ENCODE measurements at places on chromosomes 6 and 20.

DNA sequence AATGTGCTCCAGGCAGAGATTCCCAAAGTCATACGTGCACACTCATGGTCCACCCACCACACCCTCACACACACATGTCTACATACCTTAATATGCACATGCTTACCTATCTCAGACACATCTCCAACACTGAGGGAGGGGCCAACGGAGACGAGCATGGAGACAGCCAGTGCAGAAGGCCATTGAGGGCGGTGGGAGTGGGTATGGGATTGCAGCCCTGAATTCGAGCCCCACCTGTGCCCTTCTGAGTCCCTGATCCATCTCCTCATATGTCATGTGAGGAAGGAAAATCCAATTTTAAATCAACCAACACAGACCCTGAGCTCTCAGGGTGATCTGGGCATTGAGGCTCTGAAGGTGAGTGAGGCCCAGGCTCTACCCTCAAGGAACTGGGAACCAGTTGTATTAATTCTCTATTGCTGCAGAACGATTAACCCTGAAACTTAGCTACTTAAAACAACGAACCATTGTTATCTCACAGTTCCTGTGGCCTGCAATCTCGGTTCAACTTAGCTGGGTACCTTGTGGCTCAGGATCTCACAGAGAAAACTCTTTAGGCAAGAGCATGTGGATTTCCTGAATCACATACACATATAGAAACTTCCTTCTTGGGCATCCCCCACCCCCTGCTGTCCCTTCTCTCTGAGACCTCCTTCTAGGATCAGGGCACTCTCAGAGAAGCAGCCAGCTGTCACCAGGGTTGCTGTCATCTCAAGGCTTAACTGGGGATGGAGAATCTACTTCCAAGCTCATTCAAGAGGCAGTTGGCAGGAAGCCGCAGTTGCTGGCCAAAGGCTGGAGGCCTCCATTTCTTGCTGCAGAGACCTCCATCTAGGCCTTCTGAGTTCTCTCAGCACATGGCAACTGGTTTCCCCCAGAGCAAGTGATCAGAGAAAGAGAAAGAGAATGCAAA lies 28.3 kb downstream of the GLP1R start:
- DNase-seq, result no peak

- DNase-seq, result no peak
Observed at GRCh38 chr6:130780122-130780521, 47.1 kb upstream of the SMLR1 start.

- no peak for DNase-seq
Observed at GRCh38 chr6:114740547-114740946, 397.7 kb upstream of the HS3ST5 start.

DNA sequence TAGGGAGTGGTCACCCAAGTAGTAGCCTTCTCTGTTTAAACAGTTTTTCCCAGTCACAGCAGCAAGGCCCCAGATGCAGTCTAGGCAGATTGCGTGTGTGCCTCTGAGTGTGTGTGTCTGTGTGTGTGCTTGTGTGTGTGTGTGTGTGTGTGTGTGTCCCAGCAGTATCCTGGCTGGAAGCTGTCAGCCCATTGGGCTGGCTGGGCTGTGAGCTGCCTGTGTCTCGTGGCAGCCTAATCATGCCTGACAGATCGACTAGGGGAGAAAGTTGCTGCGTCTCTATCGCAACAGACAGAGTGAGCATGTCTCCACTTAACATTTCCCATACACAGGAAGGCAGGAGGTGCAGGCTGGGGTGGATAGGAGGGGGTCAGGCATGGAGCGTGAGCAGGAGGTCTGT lies 42.9 kb upstream of the LRFN2 start:
- no peak for DNase-seq

GRCh38 chr6:44542401-44543116 lies 155.1 kb downstream of the CDC5L start:
- DNase-seq, result no peak

DNA sequence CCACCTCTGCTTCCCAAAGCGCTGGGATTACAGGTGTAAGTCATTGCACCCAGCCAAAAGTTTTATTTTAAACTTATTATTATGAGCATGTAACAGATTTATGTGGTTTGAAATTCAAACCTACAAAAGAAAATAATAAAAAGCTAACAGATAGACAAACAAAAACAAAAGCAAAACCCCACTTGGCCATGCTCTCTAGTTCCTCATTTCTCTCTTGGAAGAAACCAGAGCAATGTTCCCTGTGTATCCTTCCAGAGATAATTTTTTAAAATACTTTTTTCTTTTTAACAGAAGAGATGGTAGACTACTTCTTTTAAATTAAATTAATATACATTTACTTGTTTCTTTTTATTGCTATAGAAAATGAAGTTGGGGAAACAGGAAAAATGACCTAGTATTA lies 28.0 kb upstream of the SLC17A3 start:
- DNase-seq, result no peak

DNA sequence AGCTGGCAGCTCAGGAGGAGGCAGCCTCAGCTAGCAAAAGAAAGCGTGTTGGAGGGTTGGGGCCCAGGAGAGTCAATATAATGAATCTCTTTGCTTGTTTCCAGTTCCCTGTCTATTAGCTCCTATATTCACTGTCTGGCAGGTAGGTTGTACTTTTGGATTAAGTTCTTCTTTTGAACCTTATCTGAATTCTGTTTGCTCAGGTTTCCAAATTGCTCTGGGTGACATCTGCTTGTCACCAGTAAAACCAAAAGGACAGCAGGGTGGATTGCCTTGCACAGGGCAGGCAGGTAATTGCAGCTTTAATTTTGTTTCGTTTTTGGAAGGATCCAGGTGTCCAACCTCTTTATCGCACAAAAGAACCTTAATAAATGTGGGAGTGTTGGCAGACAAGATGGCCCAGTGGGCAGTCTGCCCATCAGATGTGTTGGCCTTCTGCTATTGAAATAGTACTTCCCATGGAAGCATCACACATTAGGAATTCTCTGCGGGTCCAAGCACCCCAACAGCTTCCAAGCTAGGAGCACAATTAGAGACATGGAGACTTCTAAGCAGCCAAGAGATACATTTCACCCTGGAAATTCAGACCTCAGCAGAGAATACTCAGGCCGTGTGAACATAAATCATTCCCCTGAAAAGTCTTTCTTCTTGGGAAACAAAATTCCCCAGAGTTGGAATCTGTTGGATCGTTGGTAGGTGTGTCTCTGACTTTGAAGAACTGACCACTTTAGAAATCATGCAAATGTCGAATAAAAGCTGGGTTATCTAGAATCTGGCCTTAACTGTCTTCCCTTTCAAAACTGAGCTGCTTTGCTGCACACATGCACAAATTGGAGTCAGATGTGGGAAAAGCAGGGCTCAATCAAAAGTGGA lies 286.9 kb upstream of the BMP2 start:
- no peak for DNase-seq

- DNase-seq, result no peak
Observed at GRCh38 chr20:2299301-2299700, 3.5 kb downstream of the TGM3 start.

DNA sequence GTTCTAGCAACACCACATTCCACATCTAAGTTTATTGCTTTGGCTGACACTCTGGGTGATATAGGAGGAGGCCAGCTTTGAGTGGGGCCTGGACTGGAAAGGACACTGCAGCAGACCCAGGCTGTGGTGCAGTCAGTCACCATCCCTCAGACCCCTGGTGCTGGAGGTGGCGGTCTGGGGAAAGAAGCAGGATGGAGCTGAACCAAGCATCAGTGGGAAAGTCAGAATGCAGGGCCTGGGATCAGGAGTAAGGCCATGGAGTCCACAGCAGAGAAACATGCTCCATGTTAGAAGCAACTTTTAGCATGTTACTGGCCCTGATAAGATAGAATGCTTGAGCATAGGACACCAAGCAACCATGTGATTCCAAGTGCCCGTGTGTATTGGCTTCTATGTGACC lies 5.9 kb downstream of the HLA-A start:
- DNase-seq, result no peak

- no peak for DNase-seq
Observed at GRCh38 chr6:167208819-167209576, 51.2 kb upstream of the GPR31 start.

DNA sequence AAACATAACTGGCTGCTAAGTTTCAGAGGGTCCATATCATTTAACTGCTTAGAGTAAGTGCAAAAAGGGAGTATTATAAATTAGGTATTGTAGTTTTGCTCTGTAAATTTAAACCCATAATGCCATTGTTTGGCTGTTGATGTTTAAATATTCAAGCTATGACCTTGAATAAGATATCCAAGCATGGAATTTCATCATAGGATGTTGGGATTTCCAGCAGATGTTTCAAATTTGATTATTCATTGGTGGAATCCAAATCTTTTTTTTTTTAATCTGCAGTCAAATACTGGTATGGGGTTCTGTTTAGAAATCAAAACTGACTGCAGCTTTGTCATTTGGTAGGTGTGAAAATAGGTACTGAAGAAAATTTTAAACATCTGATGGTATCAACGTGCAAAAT lies 161.0 kb downstream of the KHDC1L start:
- DNase-seq, result no peak

DNA sequence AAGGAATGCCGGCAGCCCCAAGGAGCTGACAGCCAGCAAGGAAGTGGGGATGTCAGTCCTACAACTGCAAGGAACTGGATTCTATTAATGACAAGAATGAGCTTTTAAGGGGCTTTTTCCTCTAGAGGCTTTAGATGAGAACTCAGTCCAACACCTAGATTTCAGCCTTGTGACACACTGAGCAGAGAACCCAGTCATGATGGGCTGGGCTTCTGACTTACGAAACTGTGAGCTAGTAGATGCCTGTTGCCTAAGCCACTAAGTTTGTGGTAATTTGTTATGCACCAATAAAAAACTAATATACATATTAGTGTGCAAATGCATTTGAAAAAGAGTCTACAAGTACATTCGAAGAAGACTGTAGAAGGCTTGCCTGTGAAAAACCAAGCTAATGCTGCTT lies 263.3 kb downstream of the SOX4 start:
- DNase-seq, result no peak

GRCh38 chr6:37103169-37104039 lies 66.5 kb upstream of the PIM1 start:
- DNase-seq, result peak; percentile 92

DNA sequence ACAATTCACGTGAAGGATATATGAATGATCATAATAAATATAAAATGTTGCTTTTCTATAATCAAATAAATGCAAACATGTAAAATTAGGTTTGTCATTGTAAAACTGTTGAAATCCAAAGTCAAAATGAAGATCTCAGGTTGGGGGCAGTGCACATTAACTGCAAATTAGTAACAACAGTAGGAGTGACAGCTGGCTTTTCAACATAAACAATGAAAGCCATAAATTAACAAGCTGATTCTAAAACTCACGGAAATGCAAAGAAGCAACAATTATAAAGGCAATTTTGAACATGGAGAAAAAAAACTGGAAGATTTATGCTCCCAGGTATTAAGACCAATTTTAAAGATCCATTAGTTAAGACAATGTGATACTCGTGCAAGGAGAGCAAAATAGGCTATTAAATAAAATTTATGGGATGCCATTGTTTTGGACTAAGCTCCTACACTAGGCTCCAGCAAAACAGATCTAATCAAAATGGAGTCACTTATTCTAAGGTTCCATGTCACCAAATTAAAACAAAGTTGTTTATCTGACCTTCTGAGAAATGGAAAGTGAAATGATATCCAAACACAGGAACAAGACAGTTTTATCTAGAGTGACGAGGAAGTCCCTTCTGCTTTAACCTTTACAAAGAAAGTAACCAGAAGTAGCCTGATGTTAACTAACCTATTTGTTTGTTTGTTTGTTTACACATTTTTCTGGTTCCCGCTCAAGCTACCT lies 770.8 kb downstream of the EPHA7 start:
- DNase-seq, result no peak

- DNase-seq, result no peak
Observed at GRCh38 chr20:40571639-40572038, 117.4 kb downstream of the MAFB start.

- DNase-seq, result no peak
Observed at GRCh38 chr6:126064257-126064747, 78.0 kb downstream of the TRMT11 start.

- DNase-seq, result no peak
Observed at GRCh38 chr6:42341771-42342553, 109.8 kb downstream of the TRERF1 start.

DNA sequence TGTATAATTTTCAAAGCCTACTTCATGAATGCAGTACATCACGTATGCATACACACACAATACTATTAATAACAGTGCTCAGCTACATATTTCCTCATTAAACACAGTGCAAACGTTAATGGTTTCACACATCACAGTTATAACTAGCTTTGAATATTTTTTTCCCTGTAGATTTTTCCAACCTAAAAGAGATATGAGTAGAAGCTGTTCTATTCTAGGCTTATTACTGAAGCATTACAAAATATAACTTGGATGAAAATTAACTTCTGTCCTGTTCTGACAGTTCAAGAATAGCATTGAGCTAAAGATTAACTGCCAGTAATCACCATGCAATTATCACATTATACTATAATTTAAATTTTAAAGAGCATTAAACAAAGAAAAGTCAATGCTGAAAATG lies 6.2 kb downstream of the LMBRD1 start:
- no peak for DNase-seq

DNA sequence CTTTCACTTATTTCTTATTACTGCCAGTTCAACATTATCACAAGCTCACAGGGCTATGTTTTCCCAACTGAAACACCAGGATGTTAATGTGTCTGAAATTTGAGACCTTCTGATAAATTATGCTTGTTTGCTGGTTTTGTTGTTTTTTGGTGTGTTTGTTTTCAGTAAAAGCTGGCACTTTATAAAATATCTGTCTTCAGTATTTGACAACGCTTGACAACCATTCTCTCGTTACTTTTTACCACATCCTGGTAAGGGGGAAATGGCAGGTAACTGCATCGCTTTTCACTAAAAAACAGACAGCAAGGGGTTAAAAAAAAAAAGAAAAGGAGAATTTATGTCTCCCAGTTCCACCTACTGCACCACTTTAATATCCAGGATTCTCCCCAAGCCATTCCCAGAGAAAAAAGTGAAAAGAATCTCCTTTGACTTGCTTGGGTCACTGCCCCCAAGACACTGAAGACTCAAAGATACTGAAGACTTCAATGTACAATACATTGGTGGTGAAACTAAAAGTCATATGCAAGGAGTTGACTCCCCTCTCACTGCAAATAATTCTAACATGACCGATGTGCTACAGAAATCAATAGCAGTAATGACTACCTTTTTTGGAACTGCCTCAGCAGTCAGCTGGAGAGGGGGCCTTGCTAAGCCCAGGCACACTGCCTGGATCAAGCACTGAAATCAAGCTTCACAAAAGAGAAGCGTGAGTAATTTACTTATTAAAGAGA lies 88.9 kb downstream of the HIVEP2 start:
- DNase-seq, result no peak

GRCh38 chr6:76677017-76677416 lies 604.6 kb upstream of the IMPG1 start:
- no peak for DNase-seq

- no peak for DNase-seq
Observed at GRCh38 chr6:54981647-54982046, 135.1 kb downstream of the FAM83B start.
